Chondrocyte (in vitro differentiated cells): ENCODE measurements at places on chromosomes 4 and X.

DNA sequence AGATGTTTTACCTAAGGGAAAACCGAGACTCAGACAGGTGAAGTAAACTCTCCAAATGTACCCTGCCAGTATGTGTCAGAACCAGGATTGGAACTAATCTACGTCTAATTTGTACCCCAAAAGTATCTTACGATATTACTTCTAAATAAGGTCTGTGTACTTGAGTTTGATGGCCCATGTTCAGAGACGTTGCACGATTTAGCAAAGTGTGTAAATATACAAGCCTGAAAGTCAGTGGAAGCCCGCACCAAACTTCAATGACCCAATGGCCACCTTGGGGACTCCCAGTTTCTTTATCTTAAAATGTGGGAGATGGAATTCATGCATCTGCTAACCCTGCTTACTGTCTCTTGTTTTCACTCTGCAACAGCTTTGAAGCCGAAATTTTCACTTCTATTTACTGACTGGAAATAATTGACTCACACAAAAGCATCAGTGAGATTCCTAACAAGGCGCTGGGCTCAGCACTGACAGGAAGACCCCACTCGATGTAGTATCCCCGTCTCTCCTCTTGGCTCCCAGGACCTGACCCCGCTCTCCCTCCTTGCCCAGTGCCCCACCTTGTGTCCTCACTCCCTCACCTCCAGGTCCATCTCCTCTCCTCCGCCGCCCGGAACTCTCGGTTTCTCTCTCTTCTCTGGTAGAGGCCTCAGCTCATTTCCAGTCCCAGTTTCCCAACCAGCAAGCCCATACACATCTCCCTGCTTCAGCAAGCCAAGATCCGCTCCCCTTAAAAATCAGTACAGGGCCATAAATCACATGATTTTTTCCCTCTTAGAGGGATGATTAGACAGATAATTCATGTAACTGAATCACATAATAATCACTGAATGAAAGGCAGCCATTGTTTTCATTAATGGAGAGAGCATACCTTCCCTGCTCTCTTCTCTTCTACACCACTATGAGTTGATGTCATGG is 42.8 kb downstream of the ENPP6 start:
- DNase-seq: no peak

- no peak for DNase-seq
Observed at GRCh38 chrX:111646515-111646914, 34.5 kb upstream of the ALG13 start.

- DNase-seq: no peak
Observed at GRCh38 chr4:62359441-62360155, 1159.5 kb downstream of the ADGRL3 start.

- no peak for DNase-seq
Observed at GRCh38 chr4:76722838-76723237, 175.1 kb downstream of the SOWAHB start.

DNA sequence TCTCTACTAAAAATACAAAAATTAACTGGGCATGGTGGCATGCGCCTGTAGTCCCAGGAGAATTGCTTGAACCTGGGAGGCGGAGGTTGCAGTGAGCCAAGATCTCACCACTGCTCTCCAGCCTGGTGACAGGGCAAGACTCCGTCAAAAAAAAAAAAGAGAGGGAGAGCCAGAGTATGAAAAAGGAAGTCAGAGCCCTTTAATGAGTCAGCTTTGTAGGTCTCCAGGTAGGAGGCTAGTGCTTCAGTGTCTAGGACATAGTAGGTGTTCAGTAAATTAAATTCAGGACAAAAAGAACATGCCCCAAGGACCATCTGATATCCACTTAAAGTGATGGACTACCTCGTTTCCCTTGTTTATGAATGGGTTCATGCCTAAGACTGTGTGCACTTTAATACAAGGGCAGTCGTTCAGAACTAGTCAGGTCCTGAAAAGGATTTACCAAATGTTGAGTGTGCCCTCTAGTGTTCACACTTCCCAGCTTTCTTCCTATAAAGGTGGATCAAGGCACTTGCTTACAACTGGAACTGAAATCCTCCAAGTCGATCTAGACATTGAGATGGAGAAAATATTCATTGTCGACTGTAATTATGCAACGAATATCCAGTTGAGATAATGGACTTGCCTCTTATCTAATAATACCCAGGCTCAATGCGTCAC is 29.0 kb downstream of the F9 start:
- DNase-seq: no peak

GRCh38 chr4:158046345-158046744 is 126.5 kb downstream of the GASK1B start:
- DNase-seq: no peak

GRCh38 chr4:167290678-167291077 is 56.4 kb upstream of the SPOCK3 start:
- no peak for DNase-seq

- no peak for DNase-seq
Observed at GRCh38 chr4:84563002-84563401, 19.9 kb upstream of the CDS1 start.

DNA sequence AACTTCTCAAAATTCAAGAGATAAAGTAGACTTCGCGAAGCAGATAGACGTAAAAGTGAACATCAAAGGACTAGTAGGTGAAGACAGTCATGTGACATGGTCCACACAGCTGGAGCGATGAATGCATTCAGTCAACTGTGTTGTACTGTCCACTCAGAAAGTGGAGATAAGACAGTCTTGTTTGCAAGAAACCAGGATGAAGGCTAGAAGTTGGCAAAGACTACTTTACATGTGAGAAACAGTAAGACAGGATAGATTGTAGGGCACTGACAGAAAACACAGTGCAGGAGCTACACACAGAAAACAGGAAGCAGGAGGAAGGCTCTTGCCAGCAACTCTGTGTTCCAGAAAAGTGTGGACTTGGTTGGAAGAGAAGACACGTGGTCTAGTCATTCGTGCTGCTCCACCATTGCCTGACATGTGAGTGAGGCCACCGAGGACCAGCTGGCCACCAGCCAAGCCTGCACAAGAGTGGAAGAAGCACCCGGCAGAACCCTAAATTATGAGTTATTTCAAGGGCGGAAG is 78.9 kb downstream of the FAT1 start:
- no peak for DNase-seq

DNA sequence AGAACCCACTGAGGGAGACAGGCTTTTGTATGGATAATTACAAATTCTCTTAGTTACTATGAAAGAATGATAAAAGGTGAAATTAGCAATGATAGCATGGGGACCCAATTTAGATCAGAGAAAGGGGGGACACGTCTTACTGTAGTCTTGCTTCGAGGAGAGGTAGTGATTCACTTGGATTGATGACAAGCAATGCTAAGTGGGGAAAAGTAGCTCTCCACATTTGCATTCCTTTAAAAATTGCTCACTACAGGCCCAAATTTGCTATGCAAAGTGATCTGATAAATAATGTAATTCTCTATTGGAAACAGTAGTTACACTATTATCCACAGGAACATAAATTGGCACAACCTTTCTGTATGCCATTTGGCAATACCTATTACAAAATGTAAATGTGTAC is 42.5 kb upstream of the MAP3K15 start:
- DNase-seq: no peak

DNA sequence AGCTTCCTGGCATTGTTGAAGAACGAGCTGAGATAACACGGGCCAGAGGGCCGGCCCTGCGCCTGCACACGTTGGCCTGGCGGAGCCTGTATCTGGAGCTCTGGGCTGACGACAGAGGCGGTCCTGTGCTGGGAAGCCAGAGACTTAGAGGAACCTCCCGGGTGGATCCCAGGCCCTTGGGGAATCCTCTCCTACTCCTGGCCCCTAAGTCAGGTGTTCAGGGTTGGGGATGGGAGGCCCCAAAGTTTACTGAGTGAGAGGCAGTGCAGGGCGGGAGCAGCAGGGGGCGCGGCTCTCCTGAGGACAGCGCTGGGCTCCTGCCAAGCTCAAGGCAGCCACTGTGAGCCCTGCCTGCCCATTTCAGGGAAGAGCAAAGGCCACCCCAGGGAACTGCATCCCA is 2.5 kb upstream of the HTRA3 start:
- no peak for DNase-seq

- no peak for DNase-seq
Observed at GRCh38 chrX:39492497-39493162, 605.1 kb downstream of the BCOR start.

GRCh38 chr4:168751263-168752225 is 254.7 kb downstream of the PALLD start:
- DNase-seq: no peak
